ENCODE measurements at places on chromosomes 16 and 17.

DNA sequence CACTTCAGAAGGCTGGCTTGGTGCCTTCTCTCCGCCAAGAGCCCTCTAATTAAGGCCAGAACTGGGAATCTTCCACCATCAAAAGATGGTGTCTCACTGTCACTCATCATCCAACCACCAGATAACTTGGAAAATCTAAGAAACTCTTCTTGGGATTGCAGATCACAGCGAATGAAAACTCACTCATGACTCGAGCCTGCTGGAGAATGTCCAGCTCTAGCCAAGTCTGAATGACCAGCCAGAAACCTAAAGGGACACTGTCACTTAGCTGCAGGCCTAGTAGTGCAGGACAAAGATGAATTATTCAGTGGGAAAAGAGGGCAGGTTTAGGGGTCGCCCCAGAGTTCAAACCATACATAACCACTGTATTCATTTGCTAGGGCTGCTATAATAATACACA is 107.8 kb downstream of the XYLT1 start:
- DNase-seq: no peak

DNA sequence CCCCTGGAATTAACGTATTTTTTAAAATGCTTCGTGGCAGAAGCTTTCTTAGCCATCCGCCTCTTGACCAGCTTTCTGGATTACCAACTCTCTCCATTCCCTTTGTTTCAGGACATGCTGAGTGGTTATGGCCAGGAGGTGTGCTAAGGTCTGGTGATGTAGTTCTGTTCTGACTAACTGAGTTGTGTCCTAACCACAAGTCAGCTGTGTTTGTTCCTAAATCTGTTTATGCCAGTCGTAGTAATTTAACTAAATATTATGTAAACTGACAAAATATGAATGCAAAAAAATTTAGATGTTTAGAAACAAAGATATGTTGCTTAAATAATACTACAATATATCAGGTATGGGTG is 61.6 kb downstream of the MRTFB start:
- DNase-seq: no peak

DNA sequence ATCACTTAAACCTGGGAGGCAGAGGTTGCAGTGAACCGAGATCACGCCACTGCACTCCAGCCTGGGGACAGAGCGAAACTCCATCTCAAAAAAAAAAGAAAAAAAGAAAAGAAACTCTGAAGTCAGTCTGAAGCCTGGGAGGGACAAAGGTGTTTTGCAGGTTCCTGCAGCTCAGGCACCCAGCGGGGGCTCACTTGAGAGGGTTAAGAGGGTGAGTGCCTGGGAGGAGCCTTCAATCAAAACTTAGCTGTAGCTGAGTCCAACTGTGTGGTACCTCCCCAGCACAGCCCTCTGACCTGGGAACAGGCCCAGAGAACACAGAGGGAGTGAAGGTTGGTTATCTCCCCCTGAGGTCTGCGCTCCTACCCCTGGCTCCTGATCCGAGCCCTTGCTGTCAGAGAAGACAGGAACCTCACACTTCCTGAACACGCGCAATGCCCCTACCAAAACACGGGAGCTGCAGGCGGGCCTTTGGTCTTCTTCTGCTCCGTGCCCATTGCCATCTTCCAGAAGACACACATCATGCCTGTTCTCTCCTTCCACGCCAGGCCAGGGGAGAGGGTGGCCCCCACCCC is 20.4 kb upstream of the ZC3H18 start:
- DNase-seq: no peak

DNA sequence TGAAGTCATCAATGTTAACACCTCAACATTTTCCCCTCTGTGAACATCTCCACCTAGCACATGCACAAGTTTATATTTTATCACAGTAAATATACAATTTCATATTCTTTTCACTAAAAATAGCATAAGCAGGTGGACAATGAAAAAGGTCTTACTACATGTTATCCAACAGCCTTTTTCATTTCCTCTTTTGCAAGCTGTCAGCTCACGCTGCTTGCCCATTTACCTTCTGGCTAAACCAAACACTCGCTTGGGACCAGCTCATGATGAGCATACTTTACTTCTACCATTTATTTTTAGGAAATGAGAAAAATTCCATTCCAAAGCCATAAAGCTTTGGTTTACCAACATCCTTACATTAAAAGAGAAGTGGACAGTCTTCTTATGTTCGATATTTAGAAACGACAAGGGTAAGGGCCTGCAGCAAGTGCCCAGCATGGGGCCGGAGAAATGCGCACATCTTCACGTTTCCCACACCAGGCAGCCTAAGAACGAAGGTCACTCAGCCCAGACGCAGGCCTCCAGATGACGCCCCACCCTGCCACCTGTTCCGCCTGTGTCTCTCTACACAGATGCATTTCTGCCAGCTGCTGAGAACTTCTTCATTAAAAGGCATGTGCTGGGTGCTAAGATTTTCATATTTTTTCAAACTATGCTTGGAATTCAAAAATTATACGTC is 13.9 kb downstream of the SNN start:
- no peak for DNase-seq
